ENCODE measurements at places on chromosomes 2 and 18. TPM values are rescaled to one million over a fixed set of nuclear protein-coding genes. Genes with fewer than 3 reads are reported as not detected.

Gene IL1R2
- 20.0 TPM for total RNA-seq

Gene AGPS
- 45.7 TPM for total RNA-seq

Gene PELI1
- total RNA-seq: 36.9 TPM

Gene ITGB6
- 302 TPM for total RNA-seq

Gene ALMS1
- 26.2 TPM for total RNA-seq

Gene NEMP2
- 5.2 TPM for total RNA-seq

- no peak for DNase-seq
Measured at GRCh38 chr2:157193461-157193860, 64.0 kb upstream of the GALNT5 start.

GRCh38 chr18:69838620-69839411 is 108.9 kb downstream of the CD226 start:
- no peak for DNase-seq

DNA sequence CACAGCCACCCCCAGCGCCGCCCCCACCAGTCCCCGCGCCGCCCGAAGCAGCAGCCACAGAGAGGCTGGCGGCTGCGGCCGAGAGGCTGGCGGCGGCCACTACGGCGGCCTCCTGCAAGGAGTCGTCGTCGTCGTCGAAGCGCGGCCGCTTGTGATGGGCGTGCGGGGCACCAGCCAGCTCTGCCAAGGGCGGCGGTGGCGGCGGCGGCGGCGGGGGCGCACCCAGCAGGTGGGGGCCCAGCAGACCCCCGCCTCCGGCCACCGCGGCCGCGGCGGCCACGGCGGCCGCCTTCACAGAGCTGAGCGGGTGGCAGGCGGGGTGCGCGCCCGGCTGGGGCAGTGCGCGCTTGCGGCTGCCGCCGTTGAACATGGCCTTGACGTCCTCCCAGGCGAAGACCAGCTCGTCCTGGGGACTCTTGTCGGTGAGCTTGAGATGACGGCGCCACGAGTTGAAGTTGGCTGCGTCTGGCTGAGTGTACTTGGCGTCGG is 3.3 kb downstream of the SKOR2 start:
- DNase-seq: no peak

- no peak for DNase-seq
Measured at GRCh38 chr2:83022631-83023210, 1436.4 kb downstream of the SUCLG1 start.

GRCh38 chr2:109450574-109451273 is 163.0 kb downstream of the SEPTIN10 start:
- peak; percentile 25 for DNase-seq

DNA sequence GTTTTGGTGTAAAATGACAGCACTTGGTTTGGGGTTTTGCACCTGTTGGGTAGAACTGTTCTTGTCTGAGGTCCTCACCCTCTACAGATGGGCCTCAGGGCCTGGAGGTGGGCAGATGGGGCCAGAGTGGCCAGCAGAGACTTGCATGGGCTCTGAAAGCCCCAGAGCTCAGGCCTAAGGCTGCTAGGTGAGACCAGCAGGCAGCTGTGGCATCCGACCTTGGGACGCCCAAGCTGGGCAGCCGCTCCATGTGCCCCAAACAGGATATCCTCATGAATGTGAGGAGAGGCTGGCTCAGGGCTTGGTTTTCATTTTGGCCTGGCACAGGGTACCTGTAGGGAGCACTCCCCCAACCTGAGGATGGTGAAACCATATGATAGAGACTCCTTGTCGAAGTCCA is 38.3 kb downstream of the GBX2 start:
- DNase-seq: no peak

- no peak for DNase-seq
Measured at GRCh38 chr2:64359892-64360657, 93.9 kb upstream of the LGALSL start.

GRCh38 chr18:35491700-35492077 is 6.1 kb downstream of the INO80C start:
- DNase-seq: no peak

DNA sequence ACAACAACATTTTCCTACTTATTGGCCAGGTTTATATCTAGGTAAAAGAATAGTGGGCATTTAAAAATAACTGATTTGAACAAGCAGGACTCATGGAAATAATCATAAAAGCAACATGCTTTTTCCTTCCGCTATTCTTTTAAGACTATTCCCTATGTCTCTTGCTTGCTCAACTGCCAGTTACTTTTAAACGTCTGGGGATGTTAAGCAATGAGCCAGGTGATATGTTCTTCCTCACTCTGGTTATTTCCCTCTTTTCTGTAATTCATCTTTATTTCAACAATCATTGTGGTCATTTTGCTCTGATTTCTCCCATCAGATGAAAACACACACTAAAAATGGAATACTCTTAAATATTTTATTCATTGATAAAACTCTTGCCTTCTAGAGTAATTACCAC is 33.4 kb upstream of the SLC8A1 start:
- DNase-seq: no peak

DNA sequence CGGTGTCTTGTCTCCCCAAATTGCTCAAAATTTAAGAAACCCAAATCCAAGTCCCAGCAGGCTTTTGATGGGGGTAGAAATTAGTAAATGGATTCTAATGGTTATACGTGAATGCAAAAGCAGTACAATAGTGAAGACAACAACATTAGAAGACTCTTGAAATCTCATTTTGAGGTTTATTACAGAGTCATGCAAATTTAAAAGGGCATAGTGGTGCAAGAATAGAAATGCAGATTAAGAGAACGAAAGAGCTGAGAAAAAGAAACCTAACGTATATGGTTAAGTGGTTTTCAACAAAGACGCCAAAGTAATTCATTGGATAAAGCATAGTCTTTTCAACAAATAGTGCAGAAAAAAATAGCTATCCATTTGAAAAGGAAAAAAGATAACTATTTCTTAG is 33.2 kb upstream of the CXXC1 start:
- DNase-seq: no peak

GRCh38 chr2:152407204-152407721 is 72.3 kb downstream of the FMNL2 start:
- peak; percentile 77 for DNase-seq
